Stimulated activated CD4-positive, alpha-beta T cell treated with anti-CD3 and anti-CD28 coated beads, TNF-alpha, amount 100 ng/mL, for 1 hour (primary cell): ENCODE measurements at places on chromosomes 7 and 10.

GRCh38 chr10:8830876-8831275, 776.4 kb downstream of the GATA3 start:
- no peak for DNase-seq

DNA sequence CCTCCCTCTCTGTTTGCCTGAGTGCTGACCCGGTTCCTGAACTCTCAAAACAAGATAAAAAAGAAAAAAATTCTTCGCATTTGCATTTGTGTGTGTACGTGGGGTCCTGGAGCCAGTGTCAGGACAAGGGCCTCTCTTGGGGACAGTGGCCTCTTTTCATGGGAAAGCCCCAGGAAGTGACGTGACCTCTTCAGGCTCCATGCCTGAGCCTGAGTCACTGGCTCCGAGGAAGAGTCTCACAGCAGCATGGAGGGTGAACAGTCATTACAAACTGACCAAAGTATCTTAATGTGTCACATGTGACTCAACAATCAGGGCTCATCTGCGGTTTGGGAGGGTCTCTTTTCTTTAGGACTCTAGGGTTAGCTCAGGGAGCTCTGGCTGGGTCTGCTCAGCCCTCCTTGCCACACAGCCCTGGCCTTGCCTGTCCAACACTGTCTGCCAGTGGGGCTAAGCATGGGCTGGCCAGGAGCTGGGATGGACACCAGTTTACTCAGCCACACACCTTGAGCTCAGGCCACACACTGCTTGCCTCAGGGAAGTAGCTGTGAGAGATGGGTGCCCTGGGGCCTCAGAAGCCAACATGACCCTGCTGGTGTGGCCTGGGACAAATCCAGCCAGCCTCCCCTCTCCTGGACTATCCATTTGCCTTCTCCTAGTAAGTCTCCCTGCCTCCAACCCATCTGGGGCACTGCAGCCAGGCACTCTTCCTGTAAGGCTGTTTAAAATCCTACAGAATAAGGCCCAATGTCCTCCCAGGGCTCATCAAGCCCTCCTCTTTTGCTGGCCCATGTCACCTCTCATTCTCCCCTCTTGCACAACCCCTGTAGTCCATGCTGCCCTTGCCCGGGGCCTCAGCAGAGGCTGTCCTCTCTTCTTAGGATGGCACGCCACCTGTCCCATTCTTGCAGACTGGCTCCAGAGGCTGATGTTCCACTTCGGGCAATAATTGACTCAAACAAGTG, 10.5 kb downstream of the TMEM273 start:
- DNase-seq, result no peak

- no peak for DNase-seq
Measured at GRCh38 chr10:103111031-103111917, 81.8 kb downstream of the NT5C2 start.

- no peak for DNase-seq
Measured at GRCh38 chr7:93008833-93009232, 108.9 kb downstream of the SAMD9 start.

GRCh38 chr10:132104471-132105301, 38.9 kb downstream of the JAKMIP3 start:
- no peak for DNase-seq

DNA sequence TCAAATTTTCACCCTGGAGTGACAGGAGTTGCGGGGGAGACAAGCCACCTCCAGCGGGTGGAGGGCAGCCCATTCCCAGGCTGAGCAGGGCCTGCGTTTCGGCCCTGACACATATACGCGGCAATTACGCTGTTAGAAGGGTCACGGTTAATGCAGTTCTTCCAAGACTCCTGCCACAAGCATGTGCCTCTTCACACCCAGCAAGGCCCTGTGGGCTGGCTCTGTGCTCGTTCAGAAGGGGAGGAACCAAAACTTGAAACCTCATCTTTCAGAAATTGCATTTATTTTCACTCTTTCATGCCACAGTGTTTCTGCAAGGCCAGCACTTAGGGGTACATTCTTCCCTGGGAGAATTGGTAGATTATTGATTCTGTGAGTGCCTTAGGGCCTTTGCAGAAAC, 24.7 kb downstream of the LRMDA start:
- DNase-seq, result no peak

DNA sequence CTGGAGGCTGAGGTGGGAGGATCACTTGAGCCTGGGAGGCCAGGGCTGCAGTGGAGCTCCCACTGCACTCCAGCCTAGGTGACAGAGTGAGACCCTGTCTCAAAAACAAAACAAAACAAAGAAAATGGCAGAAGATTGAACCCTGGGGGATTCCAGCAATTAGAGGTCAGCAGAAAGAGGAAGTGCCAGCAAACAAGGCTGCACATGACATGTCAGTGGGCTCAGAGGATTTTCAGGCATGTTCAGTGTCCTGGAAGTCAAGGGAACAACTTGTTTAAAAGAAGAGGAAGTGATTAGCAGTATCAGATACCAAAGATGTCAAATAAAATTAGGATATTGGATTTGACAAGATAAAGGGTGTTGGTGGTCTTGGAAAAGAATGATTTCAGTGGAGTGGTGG, 32.3 kb downstream of the RAB18 start:
- DNase-seq, result no peak

DNA sequence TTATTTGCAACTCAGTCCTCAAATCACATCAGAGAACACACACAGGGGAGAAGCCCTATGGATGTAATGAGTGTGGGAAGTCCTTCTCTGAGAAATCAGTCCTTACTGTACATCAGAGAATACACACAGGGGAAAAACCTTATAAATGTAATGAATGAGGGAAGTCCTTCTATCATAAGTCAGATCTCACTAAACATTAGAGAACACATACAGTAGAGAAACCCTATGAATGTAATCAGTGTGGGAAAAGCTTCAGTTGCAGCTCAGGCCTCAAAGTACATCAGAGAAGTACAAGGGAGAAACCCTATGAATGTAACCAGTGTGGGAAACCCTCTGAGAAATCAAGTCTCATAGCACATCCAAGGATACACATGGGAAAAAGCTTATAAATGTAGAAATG, 39.0 kb upstream of the ZNF248 start:
- DNase-seq, result no peak

DNA sequence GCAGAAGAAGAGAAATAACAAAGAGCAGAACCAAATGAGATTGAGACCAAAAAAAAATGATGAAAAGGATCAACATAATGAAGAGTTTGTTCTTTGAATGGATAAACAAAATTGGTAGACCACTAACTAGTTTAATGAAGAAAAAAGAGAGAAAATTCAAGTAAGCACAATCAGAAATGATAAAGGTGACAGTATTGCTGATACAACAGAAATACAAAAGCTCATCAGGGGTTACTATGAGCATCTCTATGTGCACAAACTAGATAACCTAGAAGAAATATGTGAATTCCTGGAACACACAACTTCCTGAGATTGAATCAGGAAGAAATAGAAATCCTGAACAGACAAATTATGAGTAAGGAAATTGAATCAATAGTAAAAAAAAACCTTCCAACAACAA, 157.1 kb downstream of the ZEB1 start:
- no peak for DNase-seq

DNA sequence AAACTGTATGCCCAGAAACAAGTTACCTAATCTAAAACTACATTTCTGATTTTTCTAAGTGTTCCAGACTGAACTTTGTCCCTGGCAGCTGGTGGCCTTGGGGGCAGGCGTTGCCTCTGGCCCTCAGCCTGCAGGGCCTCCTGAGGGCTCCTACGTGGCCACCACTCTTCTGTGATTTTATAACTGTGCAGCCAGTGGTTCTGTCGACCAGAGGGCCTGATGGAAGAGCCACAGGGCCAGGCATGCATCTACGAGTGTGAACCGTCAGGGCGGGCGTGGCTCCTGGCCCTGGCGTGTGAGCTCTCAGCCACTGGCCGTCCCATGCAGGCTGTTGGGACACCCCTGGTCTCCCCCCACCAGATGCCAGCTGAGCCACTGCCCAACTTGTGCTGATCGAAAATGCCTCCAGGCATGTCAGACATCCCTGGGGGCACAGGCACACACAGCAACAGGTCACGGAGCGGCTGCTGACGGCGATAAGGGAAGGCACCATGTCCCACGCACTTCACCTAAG, 173.4 kb downstream of the ZMYND11 start:
- DNase-seq, result no peak

- DNase-seq, result no peak
Measured at GRCh38 chr7:80411621-80412020, 100.2 kb downstream of the GNAT3 start.

- no peak for DNase-seq
Measured at GRCh38 chr10:35723059-35723458, 81.0 kb upstream of the FZD8 start.

- DNase-seq, result no peak
Measured at GRCh38 chr7:42180806-42181205, 56.2 kb downstream of the GLI3 start.

DNA sequence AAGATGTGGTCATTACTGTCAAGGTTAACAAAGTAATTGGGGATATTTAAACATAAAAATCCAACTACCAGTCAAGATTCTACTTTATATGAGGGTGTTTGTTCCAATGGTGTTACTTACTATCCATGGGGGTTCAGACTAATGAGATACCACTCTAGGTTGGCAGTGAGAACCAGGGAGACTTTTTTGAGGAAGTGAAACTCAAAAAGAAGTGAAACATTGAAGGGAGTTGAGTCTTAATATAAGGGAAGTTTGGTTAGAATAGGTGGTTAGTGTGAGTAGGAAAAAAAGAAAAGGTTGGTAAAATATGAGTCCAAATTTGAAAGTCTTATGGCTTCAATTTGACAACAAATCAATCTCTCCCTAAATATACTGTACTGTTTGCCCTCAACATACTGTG, 123.6 kb upstream of the ANK3 start:
- DNase-seq, result no peak

DNA sequence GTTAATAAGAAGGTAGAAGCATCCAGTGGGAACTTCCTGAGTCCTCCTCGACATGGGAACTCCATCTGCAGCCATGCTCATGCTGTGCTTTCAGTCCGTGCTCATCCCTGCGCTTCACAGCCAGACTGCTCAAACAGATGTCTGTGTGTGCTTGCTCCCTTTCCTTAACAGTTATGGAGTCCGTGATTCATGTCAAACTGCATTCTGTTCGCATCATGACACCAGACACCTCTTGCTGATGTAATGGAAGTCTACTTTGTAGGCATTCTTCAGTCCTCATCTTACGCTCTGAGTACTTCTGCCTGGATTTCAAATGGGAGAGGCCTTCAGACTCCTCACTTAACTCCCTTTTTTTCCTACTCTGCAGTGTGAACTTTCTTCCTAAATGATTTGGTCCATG, 304.9 kb downstream of the SUGCT start:
- DNase-seq, result no peak

GRCh38 chr7:30845426-30846135, 66.1 kb upstream of the AQP1 start:
- no peak for DNase-seq

- DNase-seq, result no peak
Measured at GRCh38 chr7:15508258-15508657, 53.6 kb downstream of the AGMO start.

- no peak for DNase-seq
Measured at GRCh38 chr10:118998183-118998582, 31.3 kb upstream of the NANOS1 start.

DNA sequence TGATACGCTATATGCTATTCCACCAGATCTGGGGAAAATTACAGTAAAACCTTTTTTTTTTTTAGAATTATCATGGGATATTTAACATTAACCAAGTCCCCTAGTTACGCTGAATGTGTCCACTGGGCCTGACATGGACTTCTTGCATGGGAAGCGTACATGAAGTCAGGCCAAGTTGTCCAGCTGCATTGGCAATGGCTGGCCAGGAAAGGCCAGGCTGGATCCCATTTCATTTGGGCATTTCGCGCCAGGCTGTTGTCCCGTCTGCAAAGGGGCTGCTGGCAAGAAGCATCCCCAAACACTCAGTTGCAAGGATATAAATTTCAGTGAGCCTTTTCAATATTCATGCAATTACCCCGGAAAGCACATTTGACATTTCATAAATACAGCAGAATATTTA, 933.3 kb downstream of the GRID1 start:
- no peak for DNase-seq

DNA sequence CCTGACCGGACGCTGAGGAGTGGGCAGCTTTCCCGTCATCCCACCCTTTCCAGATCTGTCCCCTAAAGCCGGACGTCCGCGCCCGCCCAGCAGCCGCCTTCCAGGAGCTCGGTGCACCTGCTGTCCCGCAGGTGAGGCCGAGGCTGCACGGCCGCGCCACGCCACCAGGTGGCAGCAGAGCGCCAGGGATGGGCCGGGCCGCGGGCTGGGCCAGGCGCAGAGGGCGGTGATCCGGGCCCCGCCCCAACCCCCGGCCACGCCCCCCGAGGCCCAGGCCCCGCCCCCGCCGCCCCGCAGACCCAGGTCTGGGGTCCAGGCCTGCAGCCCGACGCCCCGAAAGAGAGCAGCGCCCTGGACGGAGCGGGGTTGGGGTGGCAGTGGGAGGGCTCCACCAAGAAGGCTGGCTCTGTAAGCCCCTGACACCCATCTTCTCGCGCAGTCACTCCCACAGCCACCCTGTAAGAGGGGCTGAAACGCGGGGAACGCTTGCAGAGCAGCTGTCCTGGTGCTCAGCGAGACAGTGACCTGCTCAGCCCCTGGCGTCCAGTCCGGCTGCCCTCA, 32.2 kb downstream of the FOXL3 start:
- peak; percentile 55 for DNase-seq

DNA sequence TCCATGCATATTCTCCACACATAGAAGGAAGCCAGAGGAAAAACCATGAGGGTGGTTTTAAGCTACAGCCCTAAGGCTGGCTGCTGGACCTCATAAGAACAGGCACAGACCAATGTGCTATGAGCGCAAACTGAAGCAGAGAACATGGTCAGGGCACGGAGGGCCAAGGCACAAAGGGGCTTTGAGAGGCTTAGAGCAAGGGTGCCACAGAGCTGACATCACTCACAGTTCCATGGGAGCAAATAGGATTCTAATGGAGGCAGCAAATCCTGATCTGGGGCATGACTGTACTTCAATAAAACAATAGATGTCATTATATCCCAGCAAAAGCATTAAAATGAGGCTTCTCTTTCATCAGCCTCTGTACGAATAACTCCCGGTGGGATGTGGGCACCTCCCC, 162.4 kb downstream of the COBL start:
- DNase-seq, result no peak

DNA sequence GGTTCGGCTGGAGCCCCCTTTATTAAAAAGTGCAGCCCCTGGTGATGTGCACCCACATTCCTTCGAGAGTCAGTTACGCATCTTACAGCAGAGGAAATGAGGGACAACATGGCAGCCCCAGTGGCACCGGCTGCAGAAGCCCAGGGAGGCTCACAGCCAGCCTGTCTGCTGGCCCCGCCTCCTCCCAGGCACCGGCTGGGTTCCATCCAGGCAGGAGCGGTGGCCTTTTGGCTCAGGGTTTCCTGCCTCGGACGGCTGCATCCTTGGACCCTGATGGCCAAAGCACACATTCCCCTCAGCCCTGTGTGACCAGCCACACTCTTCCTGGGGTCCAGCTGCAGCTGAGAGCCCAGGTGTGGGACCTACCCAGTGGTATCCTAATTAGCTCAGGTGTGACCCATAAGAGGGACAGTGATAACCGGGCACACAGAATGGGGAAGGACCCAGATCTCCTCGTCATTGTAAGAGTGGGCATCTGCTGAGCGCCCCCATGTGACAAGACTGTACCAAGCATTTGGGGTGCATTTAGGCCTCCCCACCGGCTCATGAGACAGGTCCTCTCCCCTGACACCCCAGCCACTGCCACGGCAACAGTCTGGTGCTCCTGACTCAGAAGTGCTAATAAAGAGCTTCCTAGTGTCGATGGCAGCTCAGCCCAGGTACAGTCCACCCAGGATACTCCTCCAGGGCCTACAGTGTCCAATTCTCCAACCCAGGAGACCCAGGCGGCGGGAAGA, 63.3 kb upstream of the CHST15 start:
- no peak for DNase-seq
